Thymus (tissue), 14 donors: ENCODE measurements at places on chromosomes 12 and 14. TPM values are rescaled to one million over a fixed set of nuclear protein-coding genes. Genes with fewer than 3 reads are reported as not detected.

The MSRB3 gene
- 9.7 TPM for polyA plus RNA-seq

The KRT85 gene
- 0.59 TPM for polyA plus RNA-seq

The GARIN6 gene
- 0.02 TPM for polyA plus RNA-seq

The PPFIA2 gene
- 0.23 TPM for polyA plus RNA-seq

The TAS2R42 gene
- 0.05 TPM for polyA plus RNA-seq

The OR11H7 gene
- not detected for polyA plus RNA-seq

The SUPT16H gene
- 64.5 TPM for polyA plus RNA-seq

The JDP2 gene
- polyA plus RNA-seq = 13.4 TPM

The WBP11 gene
- 24.5 TPM for polyA plus RNA-seq

The MYO1H gene
- polyA plus RNA-seq = 0.14 TPM
